ENCODE measurements at places on chromosomes 2 and 18. TPM values are rescaled to one million over a fixed set of nuclear protein-coding genes. Genes with fewer than 3 reads are reported as not detected.
A peak's percentile ranks its signal among the peaks of the same experiment; 100 is the strongest.

DNA sequence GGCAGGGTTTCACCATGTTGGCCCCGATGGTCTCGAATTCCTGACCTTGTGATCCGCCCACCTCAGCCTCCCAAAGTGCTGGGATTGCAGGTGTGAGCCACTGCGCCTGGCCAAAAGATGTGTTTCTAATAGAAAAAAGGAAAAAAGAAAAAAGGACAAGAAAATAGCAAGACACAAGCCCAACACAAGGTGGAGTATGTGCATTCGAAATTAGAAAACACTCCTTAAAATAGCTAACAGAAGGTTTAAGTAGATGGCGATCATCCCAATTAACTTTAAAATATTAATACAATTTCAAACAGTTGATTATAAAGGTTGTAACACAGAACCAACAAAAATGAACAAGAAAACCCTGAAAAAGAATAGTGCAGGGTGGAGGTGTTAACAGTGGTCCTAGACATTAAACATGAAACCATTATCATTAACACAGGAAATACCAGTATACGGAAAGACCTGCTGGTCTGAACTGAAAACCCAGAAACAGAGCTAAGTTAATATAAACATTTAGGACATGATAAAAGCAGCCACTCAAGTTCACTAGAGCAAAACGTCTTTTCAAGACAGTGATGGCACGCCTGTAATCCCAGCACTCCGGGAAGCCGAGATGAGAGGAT lies 57.9 kb downstream of the HDLBP start:
- no peak for DNase-seq

GRCh38 chr18:28831476-28831875 lies 654.5 kb upstream of the CDH2 start:
- no peak for DNase-seq

DNA sequence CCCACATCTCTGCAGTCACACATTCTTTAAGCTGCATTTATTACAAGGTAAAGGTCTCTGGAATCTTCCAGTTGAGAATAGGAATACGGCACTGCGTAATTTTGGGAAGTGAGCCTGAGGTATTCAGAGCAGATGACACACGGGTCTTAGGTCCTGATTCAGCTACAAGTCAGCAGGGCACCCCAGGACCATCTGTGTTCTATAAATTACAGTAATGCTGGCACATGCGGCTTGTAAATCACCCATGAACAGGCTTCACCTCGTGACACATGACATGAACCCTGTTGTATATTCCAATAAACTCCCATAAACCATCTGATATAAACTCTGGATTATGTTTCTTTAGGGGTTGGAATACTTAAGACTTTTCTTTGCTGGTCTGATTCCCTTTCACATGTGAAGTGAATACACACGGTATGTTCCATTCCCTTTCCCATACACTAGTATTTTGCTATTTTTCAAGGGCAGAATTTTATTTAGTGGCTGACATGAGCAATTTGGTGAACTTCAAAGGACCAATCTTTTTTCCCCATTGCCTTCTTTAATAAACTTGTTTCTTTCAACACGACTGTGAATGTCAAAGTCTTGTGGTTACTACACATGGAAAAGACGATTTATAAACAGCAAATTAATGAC lies 298.6 kb downstream of the MEIS1 start:
- no peak for DNase-seq

- DNase-seq = no peak
Measured at GRCh38 chr2:201837824-201838431, 31.6 kb downstream of the CDK15 start.

- DNase-seq = no peak
Measured at GRCh38 chr2:61367177-61367576, 103.7 kb downstream of the USP34 start.

GRCh38 chr2:65075605-65076344 lies 19.6 kb downstream of the CEP68 start:
- DNase-seq = peak; percentile 77

GRCh38 chr2:43461453-43462073 lies 134.3 kb downstream of the THADA start:
- no peak for DNase-seq

The SERPINB11 gene
- not detected for total RNA-seq

The KCTD18 gene
- 19.3 TPM for total RNA-seq

- DNase-seq = no peak
Measured at GRCh38 chr18:67072791-67073190, 443.7 kb downstream of the DSEL start.

GRCh38 chr2:8259106-8259840 lies 422.6 kb upstream of the ID2 start:
- no peak for DNase-seq

GRCh38 chr2:235709969-235710879 lies 216.4 kb downstream of the AGAP1 start:
- no peak for DNase-seq

DNA sequence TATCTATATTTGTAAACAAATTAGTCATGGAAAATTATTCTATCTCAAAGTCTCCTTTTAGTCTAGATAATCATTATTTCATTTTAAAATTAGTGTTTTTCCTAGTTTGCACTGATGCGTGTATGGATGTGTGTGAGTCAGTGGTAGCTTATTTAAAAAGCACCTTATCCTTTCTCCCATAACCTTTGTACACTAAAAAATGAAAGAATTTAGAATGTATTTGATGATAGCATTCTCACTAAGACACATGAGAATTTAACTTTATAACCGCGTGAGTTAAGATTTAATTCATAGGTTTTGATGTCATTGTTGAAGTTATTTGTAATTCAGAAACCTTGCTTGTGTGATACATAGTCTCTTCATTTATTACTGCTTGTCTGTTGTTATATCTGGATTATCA lies 81.7 kb downstream of the ACSL3 start:
- DNase-seq = no peak

DNA sequence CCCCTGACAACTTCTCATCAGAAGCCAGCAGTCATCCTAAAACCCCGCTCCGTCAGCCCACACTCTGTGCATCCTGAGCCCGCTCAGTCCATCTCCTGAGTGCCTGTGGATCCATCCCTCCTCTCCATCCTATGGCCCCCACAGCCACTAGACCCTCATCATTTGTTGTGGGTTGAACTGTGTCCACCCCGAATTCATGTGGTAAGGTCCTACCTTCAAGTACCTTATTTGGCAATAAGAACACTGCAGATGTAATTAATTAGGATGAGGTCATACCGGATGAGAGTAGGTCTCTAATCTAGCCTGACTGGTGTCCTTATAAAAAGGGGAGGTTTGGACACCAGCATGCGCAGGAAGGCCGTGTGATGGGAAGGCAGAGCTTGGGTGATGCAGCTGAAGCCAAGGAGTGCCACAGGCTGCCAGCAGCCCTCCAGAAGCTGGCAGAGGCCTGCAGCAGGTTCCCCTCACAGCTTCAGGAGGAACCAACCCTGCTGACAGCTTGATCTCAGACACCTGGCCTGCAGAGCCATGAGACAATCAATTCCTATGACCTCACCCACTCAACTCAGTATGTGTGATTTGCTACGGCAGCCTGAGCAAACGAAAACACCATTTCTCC lies 192.4 kb downstream of the ZBTB7C start:
- no peak for DNase-seq

GRCh38 chr2:108363908-108364225 lies 13.9 kb upstream of the SULT1C4 start:
- DNase-seq = no peak

DNA sequence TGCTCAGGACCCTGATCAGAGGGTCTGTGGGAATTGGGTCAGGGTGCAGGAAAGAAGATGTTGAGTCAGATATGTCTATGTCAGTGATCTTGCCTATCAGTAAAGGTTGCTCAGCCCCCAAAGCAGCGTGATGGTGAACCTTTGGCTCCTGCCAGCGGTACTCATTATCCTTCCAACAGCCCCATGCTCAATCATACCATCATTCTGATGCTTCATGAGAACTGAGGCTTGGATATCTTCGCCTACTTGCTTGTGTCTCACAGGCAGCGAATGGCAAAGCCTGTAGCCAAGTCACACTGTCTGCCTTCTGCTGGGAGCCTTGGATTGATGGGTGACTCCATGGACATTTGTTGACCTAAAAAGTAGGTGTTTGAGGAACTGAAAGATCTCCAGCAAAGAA lies 19.0 kb upstream of the TMEM214 start:
- no peak for DNase-seq

DNA sequence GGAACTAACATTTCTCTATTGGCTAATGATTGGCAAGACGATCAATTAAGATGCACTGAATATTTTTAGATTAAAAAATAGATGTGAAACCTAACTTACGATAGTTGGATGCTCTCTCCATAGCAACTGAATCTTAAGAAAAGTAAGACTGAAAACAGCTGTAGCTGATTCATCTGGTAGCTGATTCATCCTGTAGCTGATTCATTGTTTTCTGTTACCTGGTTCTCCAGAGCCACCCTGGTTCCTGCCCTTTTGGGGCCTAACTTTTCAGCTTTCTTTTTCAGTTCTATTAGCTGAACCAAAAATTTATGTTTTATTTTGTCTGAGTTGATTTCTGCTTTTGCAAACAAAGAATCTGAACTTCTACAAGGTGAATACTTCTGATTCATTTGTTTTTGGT lies 22.7 kb upstream of the SPR start:
- DNase-seq = no peak

All from transverse colon (tissue), 4 donors.